Muscle of back (tissue), 13 donors: ENCODE measurements at places on chromosomes 12 and 14.

GRCh38 chr14:95011445-95012006 is 145.8 kb downstream of the DICER1 start:
- no peak for DNase-seq

DNA sequence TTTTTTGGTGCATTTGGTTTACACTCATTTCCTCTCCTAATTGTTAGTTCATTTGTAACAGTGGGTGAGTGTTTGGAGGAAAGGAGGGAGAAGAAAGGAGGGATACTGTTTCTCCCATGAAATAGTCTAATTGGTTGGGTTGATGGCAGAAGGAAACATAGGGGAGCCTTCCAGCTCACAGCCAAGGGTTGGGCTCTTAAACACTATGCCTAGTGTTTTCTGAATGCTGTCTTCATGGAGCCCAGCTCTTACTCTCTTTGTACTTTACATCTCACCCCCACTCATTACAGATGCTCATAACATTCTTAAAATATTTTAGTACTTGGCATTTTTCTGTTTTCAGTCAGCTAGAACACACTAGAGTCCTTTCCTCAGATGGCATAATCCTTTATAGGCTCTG is 38.2 kb downstream of the BAZ2A start:
- no peak for DNase-seq

GRCh38 chr12:113197518-113198077 is 12.1 kb downstream of the RITA1 start:
- no peak for DNase-seq

DNA sequence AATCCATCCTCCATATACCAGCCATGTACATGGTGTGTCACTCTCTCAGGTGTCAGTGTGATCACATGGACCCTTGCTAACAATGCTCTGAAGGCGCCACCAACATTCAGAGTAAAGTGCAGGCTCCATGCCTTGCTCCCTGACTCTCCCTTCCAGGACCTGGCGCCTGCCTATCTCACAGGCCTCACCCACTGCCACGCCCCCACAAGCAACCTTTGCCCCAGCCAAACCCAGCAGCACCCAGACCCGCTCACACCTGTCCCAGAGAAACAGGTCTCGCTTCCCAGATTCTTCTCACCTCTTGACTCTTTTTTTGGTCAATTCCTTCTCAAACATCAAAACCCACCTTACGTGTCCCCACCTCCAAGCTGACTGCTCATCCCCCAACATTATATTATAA is 52.3 kb downstream of the KCNK10 start:
- no peak for DNase-seq

DNA sequence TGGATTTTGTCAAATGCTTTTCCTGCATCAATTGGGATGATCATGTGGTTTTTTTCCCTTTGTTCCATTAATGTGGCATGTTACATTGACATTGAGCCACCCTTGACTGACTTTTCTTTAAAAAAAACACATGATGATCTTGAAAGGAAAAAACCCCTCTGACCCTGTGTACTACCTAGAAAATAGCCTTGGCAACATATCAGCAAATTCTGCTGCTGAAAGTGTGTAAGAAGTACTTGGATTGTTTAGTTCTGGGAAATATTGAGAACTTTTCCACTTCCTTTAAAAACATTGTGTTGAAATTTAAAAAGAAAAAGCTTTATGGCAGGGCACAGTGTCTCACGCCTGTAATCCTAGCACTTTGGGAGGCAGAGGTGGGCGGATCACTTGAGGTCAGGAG is 20.7 kb downstream of the ACACB start:
- DNase-seq: no peak
